Effector CD4-positive, alpha-beta T cell (primary cell): ENCODE measurements at places on chromosomes 7 and 10.

DNA sequence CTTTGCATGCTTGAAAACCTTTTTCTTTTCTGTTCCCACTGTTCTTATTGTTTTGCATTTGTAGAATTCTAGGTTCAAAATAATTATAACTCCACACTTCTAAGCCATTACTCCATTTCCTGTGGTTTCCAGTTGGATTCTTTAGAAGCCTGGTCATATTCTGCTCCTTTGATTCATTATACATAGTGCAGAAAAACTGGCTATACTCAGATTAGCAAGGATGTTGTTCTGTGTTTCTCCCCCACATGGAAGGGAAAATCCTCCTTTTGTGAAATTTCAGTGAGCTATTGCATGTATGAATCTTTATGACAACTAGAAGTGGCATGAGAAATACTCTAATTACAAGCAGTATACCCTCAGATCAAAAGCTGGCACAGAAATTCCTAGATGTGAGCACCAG, 79.5 kb downstream of the SLC13A1 start:
- no peak for DNase-seq

DNA sequence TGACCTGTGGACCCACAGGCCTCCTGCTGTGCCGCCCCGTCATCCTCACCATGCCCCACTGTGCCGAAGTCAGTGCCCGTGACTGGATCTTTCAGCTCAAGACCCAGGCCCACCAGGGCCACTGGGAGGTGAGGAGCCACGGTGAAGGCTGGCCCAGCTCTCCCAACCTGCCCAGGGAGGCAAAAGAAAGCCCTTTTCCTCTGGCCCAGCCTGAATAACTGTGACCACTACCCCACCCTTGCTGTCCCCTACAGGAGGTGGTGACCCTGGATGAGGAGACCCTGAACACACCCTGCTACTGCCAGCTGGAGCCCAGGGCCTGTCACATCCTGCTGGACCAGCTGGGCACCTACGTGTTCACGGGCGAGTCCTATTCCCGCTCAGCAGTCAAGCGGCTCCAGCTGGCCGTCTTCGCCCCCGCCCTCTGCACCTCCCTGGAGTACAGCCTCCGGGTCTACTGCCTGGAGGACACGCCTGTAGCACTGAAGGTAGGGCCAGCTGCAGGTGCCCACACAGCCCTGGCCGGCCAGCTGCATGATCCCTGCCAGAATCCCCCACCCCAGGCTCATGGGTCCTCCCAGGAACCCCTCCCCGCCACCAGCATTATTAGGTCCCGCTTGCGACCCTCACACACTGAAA, 25.5 kb upstream of the SLC29A3 start:
- no peak for DNase-seq

DNA sequence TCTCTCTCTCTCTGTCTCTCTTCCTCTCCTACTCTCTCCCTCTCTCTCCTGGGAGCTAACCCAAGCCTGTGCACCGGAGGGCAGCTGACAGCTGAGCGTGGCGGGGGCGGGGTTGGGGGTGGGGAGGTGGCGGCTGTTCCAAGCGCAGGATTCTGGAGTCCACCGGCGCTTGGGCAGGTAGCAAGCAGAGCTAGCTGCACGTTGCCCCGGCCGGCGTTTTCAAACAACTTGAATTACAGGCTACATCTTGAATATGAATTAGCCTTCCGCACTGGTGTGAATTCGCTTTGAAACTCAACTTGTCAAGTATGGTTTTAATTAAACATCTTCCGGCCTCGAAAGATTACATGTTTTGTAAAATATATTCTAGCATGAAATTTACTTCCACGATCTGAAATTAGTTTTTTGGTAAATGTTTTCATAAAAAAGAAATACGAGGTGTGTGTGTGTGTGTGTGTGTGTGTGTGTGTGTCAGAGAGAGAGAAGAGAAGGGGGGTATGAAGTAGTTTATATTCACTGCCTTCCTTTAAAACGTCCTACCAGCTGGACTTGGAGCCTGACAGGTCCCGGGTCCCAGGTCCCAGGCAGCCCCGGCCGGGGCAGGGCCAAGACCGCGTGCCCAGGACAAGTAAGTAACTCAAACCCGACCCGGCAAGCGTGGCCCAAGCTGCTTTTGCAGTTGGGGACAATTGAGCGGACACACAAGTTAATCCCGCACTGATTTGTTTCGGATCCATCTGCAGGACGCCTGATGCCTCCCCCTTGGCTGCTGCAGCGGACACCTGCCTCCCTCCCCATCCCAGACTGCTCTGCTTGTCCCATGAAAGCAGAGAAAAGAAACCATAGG, 9.0 kb upstream of the DLX6 start:
- no peak for DNase-seq

- DNase-seq = no peak
These were observed 32.2 kb downstream of the PLXDC2 start for GRCh38 chr10:19848226-19848985.

- DNase-seq = no peak
These were observed 55.0 kb downstream of the CACNB2 start for GRCh38 chr10:18195060-18195799.

GRCh38 chr7:76261931-76262330, 40.5 kb upstream of the HSPB1 start:
- DNase-seq = no peak

DNA sequence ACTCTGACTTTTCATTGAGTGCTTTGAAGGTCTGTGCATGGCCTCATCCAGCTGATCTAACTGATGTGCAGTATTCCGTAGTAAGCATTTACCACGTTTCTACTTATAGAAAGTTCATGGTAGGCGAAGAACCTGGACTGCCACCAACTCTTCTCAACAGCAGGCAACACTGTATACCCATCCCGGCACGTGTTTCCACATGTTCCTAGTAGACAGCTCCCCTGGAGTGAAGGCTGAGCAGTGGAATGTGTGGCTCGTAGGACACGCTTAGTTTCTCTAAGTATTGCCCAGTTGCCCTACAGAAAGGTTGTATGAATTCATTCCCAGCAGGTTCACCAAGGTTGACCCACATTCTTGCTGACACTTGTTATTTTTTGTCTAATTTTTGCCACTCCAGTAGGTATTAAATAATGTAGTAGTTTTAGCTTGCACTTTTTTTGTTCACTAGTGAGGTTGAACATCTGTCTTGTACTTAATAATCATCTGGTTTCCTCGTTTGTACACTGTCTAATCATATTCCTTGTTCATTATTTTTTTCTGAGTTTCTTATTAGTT, 15.2 kb downstream of the PROSER2 start:
- DNase-seq = no peak

- DNase-seq = no peak
These were observed 42.9 kb upstream of the TCERG1L start for GRCh38 chr10:131354380-131354779.

GRCh38 chr10:125086691-125087090, 73.7 kb downstream of the CTBP2 start:
- DNase-seq = no peak

DNA sequence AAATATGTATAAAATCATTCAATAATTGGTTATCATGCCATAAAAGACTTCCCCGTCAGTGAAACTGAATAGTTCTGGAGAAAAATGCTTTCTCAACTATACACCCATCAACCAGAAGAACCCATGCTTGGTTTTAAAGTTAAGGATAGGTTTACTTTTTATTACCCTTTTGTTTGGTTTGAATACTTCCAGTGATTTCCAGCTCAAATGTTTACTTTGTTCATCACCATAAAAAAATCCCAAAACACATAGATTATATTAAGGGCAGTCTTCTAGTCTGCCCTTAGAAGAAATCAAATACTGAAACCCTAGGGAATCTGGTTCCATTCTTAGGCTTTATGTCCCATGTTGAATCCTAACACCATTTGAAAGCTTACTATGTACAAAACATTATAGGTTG, 49.2 kb downstream of the PTTG1IP2 start:
- no peak for DNase-seq

- peak; percentile 78 for DNase-seq
These were observed 582 bp downstream of the HBP1 start for GRCh38 chr7:107169120-107170050.

- no peak for DNase-seq
These were observed 214.8 kb upstream of the ADO start for GRCh38 chr10:62589689-62590088.

GRCh38 chr10:123704076-123704475, 37.9 kb downstream of the GPR26 start:
- DNase-seq = no peak

GRCh38 chr7:143456992-143457793, 13.9 kb downstream of the TAS2R60 start:
- DNase-seq = no peak

DNA sequence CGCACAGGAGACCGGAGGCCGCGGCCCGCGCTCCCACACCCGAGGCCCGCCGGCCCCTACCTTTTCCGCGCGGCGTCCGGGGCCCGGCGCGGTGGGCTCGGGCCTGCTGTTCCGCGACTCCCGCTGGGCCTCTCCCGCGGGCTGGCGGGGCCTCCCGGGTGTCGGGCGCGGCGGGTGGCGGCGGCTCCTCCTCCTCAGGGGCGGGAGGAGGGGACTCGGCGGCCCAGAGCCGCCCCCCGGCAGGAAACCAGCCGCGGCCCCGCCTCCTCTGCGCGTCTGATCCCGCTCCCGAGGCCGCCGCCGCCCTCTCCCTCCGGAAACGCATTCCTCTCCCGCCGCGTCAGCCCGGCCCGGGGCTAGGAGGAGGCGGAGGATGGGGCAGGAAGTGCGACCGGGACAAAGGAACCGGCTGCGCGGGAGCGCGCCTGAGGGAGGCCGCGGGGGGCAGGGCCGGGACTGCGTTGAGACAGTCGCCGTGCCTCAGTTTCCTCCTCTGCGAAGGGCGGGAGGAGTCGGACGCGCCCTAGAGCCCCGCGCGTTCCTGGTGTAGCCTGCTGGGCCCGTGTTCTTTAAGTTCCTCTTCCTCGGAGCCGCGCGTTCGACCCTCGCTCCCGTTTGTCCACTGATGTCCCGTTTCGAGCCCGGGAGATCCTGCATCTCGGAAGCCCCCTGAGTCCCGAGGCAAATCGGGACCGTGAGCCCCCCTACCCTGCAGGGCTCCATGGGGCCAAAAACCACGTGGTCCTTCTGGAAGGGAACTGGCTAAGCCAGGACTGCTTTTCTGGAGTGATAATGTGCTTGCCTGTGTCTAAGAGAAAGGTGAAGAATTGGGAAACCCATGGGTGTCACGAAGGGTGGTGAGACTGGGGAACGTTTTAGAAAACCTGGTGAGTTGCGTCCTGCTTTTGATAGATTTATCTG, at the start of gene ITGB1:
TSS of gene ITGB1 (minus strand) at position 146 of the 921 bp plus-strand sequence. CDS start 22,672 bp downstream, outside the sequence.
- DNase-seq = peak; percentile 81

DNA sequence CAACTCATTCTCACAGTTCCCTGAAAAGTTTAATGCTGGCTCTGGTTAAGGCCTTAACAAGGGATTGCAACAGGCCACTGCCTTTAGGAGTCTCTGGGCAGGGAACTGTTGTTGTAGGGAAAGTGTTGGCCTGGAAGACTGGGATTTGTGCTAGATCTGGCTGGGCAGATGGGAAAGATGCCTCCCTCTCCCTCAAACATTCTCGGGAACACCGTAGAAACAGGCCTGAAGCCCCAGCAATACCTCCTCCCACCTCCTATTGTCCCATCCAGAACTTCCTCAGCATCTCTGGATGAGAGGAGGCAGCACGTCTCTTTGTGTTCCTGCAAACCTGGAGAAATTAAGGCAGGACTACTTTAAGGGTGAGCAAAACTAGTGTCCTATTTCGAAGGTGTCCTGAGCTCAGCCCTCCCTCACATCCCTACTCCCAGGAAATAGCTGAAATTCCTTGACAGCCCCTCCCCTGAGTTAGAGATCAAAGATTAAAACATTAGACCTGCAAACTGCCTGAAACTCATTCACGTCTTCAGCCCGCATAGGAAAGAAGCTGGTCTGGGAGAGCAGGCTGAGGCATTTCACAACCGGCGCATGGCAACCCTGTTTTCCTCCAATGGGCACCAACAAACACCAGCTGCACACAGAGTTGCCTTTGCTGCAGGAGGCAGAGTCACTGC, 10.9 kb upstream of the MAP3K8 start:
- no peak for DNase-seq

- no peak for DNase-seq
These were observed 2.0 kb upstream of the BLVRA start for GRCh38 chr7:43756368-43757072.

DNA sequence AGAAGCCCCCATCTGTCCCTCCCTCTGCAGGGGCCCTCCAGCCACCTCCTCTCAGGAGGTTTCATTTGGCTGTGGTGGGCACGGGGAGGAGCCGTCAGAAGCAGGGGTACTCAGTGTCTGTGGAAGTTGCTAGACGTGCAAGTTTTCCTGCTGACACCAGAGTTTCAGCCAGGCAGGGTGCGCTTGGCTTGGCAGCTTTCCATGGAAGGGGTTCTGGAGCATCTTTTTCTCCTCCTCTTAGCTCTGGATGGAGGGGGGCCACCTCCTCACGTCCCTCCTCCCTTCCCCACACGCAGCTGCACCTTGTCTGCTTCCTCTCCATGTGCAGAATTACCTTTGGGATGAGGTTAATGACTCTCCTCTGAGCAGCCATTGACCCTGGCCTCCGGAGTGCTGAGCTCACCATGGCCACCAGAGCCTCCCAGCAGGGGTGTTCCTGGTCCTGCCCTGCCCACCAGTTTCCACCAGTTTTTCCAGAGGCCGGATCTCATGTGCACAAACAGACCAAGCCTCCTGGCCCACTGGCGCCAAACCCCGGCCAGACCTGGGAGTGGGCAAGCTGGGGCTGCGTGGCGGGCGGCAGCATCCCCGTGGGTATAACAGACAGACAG, 579.8 kb upstream of the FOXK1 start:
- no peak for DNase-seq

DNA sequence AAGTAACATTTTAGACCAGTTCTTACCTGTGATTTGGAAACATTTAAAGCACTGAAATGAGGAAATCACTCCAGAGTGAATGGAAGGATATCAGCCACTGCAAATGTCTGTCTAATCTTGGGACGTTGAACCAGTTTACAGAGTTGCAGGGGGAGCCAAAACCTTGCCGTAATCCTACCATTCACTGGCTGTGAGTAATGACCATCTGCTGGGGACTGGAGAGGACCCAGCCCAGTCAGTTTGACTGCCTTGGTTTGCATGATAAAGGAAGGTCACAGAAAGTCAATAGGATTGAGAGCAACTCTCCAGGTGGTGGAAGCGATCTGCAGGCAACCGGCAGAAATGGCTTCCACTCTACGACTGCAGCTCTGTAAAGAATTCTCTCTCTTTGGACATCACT, 167.2 kb downstream of the AKR1D1 start:
- no peak for DNase-seq

DNA sequence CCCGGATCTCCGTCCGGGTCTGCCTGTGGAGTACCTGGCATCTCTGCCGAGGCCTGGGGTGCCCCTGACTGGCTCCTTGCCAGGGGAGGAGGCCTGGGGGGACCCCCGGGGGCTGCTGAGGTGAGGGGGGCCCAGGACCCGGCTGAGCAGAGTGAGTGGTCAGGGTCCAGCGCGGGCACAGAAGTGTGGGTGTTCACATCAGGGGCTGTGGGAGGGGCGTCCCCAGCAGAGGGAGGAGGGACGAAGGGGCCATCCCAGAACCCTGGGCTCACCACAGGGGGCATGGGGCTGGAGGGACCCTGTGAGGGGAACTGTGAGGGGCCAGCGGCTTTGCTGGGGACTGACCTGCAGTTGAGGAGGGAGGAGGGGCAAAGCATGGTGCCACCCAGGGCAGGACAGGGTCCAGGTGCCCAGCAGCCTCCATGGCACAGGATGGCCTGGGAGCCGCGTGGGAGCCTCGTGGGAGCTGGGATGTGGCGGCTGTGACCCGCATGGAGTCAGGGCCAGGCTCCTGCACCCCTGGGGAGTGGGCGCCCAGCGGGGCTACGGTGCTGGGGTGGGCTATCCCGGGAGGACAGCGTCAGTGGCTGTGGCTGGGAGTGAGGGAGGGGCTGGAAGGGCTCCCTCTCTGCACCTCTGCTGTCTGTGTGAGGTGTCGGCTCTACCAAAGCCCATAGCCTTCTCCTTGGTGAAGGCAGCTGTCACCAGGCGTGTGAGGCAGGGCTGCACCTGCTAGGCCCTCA, 91.2 kb downstream of the DNAJB6 start:
- DNase-seq = no peak

- no peak for DNase-seq
These were observed 293.4 kb upstream of the VWC2 start for GRCh38 chr7:49479936-49480544.
